Daoy (cell line): ENCODE measurements at places on chromosomes 12 and 14. TPM values are rescaled to one million over a fixed set of nuclear protein-coding genes. Genes with fewer than 3 reads are reported as not detected.

The TMTC1 gene
- total RNA-seq: 4.3 and 6.7 TPM in 2 replicates

The LARP4 gene
- 22.9 and 33.8 TPM in 2 replicates for total RNA-seq

The SERPINA1 gene
- 26.1 and 30.8 TPM in 2 replicates for total RNA-seq

The CLSTN3 gene
- total RNA-seq: 3.7 and 10.6 TPM in 2 replicates

The C12orf50 gene
- not detected in 2 replicates for total RNA-seq

The RNF212B gene
- total RNA-seq: not detected in 2 replicates

The SMIM41 gene
- not detected in 2 replicates for total RNA-seq

The CEBPE gene
- total RNA-seq: not detected in 2 replicates

The TGFB3 gene
- total RNA-seq: 2.9 and 4.3 TPM in 2 replicates

The CRACR2A gene
- 7.4 and 11.5 TPM in 2 replicates for total RNA-seq

The STAT6 gene
- 39.1 and 44.4 TPM in 2 replicates for total RNA-seq

The NOVA1 gene
- total RNA-seq: 0.65 and 2.4 TPM in 2 replicates

The HHIPL1 gene
- total RNA-seq: 1.2 and 2.5 TPM in 2 replicates

The DHRS4L2 gene
- 10.7 and 18.7 TPM in 2 replicates for total RNA-seq

The PTPN11 gene
- 107 and 108 TPM in 2 replicates for total RNA-seq

The SCN8A gene
- 1.0 and 3.0 TPM in 2 replicates for total RNA-seq

The CARMIL3 gene
- total RNA-seq: under 0.01 TPM in 1 of 2 replicates, not detected in the other

The TMEM179 gene
- 7.4 and 7.5 TPM in 2 replicates for total RNA-seq

The LIN52 gene
- 17.5 and 19.7 TPM in 2 replicates for total RNA-seq

The GYS2 gene
- total RNA-seq: not detected in 2 replicates

The PARPBP gene
- total RNA-seq: 43.3 and 66.3 TPM in 2 replicates

The TMEM132C gene
- total RNA-seq: 0.42 TPM in 1 of 2 replicates, not detected in the other

The KTN1 gene
- total RNA-seq: 221 and 307 TPM in 2 replicates

The C3AR1 gene
- total RNA-seq: 0.40 and 0.57 TPM in 2 replicates

The P2RX2 gene
- total RNA-seq: not detected in 2 replicates

The ACRBP gene
- total RNA-seq: not detected in 2 replicates

The SYCP3 gene
- total RNA-seq: not detected in 2 replicates

The FOXA1 gene
- total RNA-seq: 6.5 and 11.2 TPM in 2 replicates

The GALNT16 gene
- total RNA-seq: 1.2 and 1.7 TPM in 2 replicates

The CCDC175 gene
- total RNA-seq: 0.12 TPM in 1 of 2 replicates, not detected in the other

The ACIN1 gene
- 62.3 and 79.3 TPM in 2 replicates for total RNA-seq

The TMED10 gene
- 298 and 409 TPM in 2 replicates for total RNA-seq
